Immature natural killer cell (primary cell): ENCODE measurements at places on chromosomes 4 and X. TPM values are rescaled to one million over a fixed set of nuclear protein-coding genes. Genes with fewer than 3 reads are reported as not detected.

Gene TSPAN7
- polyA plus RNA-seq = 0.61 TPM

Gene HTR2C
- polyA plus RNA-seq = not detected

Gene DOK7
- 4.2 TPM for polyA plus RNA-seq

Gene TMPRSS11A
- polyA plus RNA-seq = not detected

Gene ZNF718
- polyA plus RNA-seq = 12.1 TPM

Gene DCX
- not detected for polyA plus RNA-seq

Gene MGAT4D
- polyA plus RNA-seq = not detected

Gene PCGF3
- polyA plus RNA-seq = 6.6 TPM

Gene NKX1-1
- not detected for polyA plus RNA-seq

Gene F8A2
- not detected for polyA plus RNA-seq

Gene TMEM128
- polyA plus RNA-seq = 41.0 TPM

Gene TEX13C
- not detected for polyA plus RNA-seq

Gene NOX1
- not detected for polyA plus RNA-seq

Gene ACOT9
- 8.2 TPM for polyA plus RNA-seq

Gene CSAG3
- not detected for polyA plus RNA-seq

Gene MAB21L2
- polyA plus RNA-seq = not detected

Gene L1CAM
- polyA plus RNA-seq = not detected

Gene GSX2
- not detected for polyA plus RNA-seq

Gene NHSL2
- polyA plus RNA-seq = 29.0 TPM

Gene DCHS2
- polyA plus RNA-seq = not detected

Gene PDCL2
- polyA plus RNA-seq = not detected

Gene TRIM61
- 1.8 TPM for polyA plus RNA-seq

Gene ATP2B3
- not detected for polyA plus RNA-seq

Gene CYBB
- 1.2 TPM for polyA plus RNA-seq

Gene CWH43
- polyA plus RNA-seq = not detected

Gene GPR50
- polyA plus RNA-seq = not detected

Gene SLC25A53
- 13.9 TPM for polyA plus RNA-seq

Gene PLRG1
- polyA plus RNA-seq = 54.4 TPM

Gene SEC24D
- 31.6 TPM for polyA plus RNA-seq

Gene PCDH19
- not detected for polyA plus RNA-seq

Gene ARMCX2
- polyA plus RNA-seq = 1.1 TPM

Gene FANCB
- polyA plus RNA-seq = 2.5 TPM

Gene SUPT20HL1
- polyA plus RNA-seq = not detected

Gene P2RY8
- 119 TPM for polyA plus RNA-seq

Gene F9
- not detected for polyA plus RNA-seq

Gene RPA4
- 0.49 TPM for polyA plus RNA-seq

Gene TLR1
- polyA plus RNA-seq = 20.0 TPM

Gene BLOC1S4
- 54.2 TPM for polyA plus RNA-seq

Gene CENPE
- polyA plus RNA-seq = not detected

Gene SSX1
- polyA plus RNA-seq = not detected

Gene KLF3
- 63.8 TPM for polyA plus RNA-seq

Gene ABLIM2
- polyA plus RNA-seq = 4.1 TPM

Gene P2RY10
- polyA plus RNA-seq = 16.3 TPM

Gene SAGE1
- polyA plus RNA-seq = not detected

Gene USO1
- polyA plus RNA-seq = 29.0 TPM

Gene TTC29
- not detected for polyA plus RNA-seq
